ENCODE measurements at places on chromosomes 7 and 10.
A peak's percentile ranks its signal among the peaks of the same experiment; 100 is the strongest.

DNA sequence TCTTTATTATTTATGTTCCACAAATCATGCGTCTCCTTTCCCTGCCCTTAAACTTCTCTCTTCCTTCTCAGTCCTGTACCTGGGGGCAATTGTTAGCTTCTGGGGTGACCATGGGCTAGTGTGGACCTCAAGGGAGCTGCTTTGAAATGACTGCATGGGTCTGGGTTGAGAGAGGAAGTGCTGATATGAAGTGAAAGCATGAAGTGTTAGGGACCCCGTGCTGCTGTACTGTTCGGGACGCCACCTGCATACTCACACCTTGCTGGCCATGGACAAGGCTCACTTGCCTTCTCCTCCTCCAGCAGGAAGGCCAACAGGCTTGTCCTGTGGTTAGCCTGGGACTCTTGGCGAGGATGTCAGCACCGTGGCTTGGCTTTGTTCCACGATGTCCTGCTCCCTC is 56.7 kb downstream of the MTPN start:
- no peak for DNase-seq

GRCh38 chr10:51371743-51372142 is 297.5 kb downstream of the PRKG1 start:
- peak; percentile 16 for DNase-seq

- no peak for DNase-seq
Observed at GRCh38 chr10:53256623-53257022, 484.0 kb upstream of the MBL2 start.

DNA sequence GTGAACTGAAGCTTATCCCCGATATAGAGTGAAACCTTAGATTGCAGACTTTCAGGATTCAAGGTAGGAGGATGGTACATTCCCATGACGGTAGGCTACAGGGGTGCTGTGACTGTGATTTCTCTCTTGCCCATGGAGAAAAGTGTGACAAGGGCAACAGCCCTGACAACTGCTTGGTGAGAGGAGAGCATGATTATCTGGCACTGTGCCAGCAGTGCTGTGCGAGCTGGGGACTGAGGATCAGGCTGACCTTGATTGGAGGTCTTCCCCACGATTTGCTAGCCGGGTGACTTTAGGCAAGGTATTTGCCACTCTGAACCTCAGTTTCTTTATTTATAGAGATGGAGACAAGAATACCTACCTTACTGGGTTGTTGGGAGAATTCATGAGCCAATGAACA is 229.5 kb downstream of the PTEN start:
- no peak for DNase-seq

DNA sequence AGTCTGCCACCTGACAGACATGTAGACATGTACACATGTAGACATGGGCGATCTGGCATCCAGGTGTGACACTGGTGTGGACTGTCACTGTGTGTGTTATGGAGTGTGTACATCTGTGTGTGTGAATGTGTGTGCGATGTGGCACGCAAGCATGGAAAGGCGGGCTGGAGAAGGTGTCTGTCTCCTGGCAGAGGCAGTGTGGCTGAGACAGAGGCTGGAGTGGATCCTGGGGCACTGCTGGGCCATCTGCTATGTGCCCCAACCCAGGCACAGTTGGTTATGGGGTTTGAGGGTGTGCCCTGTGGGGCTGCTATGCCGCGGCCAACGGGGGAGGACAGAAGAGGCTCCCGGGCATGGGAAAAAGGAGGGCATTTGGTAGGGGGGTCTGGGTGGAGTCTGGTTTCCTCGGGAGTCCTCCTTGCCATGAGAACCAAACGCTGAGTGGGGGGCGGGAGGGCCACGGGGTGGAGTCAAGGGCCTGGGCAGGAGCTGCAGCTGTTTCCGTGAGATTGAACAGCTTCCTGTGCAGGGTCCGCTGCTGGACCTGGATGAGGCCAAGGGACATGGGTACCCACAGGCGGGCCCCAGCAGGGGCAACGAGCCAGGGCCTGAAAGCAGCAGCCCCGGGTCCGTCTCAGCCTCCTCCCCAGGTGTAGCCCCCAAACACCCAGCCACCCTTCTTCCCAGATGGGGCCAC is 1.3 kb downstream of the ELN start:
- DNase-seq: no peak

GRCh38 chr10:15754937-15755336 is 35.2 kb upstream of the ITGA8 start:
- DNase-seq: no peak

DNA sequence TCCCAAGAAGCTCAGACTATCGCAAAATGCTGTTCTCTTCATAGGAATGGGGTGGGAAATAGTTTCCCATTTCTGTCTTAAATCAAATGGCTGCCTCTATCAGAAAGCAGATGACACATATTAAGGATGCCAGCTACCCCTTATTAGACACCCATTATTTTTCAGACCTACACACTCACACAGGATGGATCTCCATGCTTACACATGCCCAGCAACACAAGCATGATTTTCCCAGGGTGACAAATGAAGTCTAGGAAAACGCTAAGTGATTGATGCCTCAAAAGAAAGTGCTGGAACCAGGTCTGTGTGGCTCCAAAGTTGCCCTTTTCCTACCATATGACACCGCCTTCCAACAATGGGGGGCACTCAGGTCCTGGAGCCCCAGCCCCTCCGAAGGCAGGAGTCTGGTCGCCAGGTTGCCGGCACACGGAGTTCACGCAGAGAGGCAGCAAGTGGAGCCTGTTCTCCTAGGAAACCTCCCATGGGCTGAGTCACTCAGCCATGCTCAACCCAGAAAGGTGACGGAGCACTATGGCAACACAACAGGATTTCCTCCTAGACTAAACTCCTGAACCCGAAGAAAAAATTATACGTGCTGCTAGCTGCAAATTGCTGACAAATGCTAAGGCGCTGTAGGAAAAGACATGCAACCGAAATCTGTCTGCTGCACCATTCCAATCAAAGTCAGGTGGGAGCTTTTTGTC is 19.8 kb downstream of the VOPP1 start:
- DNase-seq: no peak

- DNase-seq: no peak
Observed at GRCh38 chr10:112803961-112804401, 146.1 kb upstream of the TCF7L2 start.

DNA sequence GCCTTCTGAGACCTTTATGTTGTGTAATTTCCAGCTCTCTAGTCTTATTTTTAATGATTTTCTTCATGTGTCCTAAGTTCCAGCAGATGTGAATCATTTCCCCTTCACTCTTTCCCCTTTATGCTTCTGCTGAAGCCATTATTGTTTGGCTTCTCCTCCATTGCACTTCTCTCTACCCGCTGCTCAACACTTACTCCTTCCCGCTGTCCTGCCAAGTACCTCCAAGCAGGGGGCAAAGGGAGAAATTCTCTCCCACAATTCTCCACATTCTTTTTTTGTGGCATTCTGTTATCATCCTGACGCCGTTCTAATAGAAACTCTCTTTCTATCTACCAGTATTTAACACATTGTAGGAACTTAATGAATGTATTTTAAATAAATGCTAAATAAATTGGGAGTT is 388.9 kb upstream of the TPK1 start:
- no peak for DNase-seq

DNA sequence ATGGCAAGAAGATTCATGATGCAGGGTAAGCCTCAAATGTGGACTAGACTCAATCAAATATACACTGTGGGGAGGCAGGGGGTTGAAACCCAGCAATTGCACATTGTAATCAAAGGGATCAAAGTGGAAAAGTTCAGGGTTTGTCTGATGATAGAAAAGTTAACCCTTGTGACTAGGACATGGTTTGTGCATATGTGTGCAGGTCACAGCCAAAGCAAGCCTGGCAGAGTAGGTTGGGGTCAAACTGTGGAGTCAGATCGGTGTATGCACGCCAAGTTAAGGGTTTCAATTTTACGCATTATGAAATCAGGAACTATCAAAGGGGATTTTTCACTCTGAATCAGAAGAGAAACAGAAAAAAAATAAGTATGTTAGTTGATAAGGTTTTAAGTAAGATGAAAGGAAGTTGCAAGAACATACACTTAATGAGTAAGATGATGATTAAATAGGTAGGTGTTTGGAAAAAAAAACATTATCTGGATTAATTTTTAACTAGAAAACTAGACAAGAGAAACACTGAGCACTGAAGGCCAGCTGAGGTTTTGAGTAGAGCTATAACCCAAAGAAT is 188.3 kb downstream of the DGKB start:
- no peak for DNase-seq

DNA sequence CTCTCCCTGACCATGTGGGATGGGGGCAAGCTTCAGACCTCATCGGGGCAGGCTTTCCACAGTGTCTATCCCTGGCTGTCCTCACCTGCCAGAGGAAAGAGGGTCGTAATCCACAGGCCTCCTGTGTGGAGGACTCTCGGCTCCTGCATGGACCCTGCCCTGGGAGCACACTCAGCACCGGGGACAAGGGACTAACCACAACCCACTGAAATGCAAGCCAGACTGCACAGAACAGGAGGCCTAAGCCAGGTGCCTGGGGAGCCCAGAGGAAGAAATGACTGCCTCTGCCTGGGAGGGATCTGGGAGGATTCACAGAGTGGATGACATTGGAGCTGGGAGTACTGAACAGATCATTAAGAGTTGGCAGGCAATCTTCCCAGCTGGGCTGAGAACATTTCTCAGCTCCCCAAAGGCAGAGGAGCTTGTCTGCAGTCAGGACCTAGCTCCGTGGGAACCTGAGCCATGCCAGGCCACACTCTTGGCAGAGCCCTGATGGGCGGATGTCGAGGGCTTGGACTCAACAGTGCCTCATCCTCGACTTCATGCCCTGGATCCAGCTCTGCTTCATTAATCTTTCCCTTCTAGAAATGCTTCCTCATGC is 213.4 kb downstream of the USP6NL start:
- DNase-seq: peak; percentile 33

- no peak for DNase-seq
Observed at GRCh38 chr10:62831346-62831745, 15.2 kb upstream of the EGR2 start.

- no peak for DNase-seq
Observed at GRCh38 chr7:142784096-142784495, 13.3 kb downstream of the PRSS2 start.

DNA sequence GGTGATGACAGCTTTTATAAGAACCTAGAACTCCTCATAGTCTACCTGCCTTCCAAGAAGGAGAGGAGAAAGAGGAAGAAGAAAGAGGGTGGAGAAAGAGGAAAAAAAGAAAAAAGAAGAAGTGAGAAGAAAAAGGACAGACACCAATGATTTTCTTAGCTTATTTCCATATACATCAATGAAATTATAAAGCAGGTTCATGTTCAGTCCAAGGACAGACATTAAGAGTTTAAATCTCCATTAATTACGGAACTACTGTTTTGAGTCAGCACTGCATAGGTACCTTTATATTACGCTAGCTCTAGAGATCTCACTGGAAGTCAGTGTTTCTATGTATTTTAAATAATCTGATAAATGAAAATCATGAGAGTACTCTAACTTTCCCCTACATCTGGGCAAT is 309.0 kb upstream of the HGF start:
- DNase-seq: no peak

DNA sequence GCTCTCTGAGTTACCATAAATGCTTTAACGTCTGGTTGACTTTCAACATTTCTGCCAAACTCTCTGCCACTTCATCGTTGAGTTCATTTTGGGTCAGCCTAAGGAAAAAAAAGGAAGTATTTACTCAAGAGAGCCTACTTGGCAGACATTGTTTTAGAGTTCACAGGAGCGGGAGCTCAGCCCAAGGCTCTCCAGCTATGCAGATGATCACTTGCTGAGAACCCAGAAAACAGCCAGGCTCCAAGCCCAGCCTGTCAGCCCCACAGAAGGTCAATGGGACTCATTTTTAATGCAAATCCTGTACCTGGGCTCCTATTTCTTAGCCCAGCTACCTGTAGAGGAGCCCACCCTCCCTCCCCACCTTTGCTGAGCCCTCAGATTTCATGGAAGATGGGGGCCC is 45.5 kb downstream of the NOD1 start:
- peak; percentile 90 for DNase-seq

DNA sequence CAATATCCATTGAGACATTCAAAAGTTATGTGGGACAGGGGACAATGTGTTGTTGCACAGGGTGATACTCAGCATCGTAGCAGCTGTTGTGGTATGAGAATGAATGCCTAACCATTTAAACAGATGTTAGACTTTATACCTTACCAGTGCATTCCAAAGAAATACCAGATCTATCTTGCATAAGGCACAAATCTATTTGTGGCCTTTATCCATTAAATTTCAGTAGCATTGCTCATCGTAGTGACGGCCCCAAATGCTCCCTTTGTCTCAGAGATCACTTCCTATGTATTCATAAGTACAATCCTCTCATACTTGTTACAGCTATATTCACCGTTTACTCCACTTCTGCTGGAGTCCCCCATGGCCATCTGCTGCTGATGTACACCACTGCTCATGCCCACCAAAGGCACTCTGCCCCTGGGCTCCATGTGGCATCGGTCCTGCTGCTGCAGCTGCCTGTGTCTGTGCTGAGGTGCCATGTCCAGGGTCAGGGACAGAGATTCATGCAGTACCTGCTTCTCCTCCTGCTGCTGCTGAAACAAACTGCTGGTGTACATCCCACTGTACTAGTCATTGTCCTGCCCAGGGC is 96.3 kb downstream of the CPED1 start:
- peak; percentile 94 for DNase-seq

- DNase-seq: peak; percentile 88
Observed at GRCh38 chr7:47763063-47763974, 181.4 kb upstream of the TNS3 start.

- DNase-seq: no peak
Observed at GRCh38 chr7:45052011-45052410, 36.8 kb downstream of the NACAD start.

- peak; percentile 2 for DNase-seq
Observed at GRCh38 chr7:14340393-14341074, 351.1 kb upstream of the ETV1 start.

DNA sequence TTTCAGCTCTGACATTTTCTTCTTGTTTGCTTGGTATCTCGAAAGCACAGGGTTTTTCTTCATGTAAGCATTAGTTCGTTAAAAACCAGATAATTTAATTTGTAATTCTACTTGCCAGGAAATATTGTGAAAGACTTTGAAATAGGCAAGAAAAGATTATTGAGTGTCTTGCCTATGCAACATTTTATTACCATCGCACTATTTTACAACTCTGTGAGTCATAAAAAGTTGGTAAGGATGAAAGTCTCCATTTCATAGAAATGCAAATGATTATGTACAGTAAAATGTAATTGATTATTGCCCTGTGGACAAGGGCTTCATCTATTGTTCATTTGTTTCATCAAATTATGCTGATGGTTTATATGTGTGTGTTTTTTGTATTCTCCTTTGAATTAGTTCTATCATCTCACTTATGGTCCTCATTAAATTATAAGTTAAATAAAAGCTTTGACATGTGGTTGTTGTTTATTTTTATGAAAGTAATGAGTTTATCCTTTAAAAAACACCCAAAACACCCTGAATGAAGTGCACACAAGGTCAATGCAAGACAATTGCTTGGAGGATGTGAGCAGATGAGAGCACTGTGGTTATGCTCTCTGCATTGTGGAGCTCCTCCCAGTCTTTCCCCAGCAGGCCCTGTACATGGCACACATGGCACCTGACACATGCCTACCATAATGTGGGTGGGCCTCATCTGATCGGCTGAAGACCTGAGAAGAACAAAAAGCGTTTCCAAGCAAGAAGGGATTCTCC is 230.8 kb downstream of the CXCL12 start:
- DNase-seq: peak; percentile 54

GRCh38 chr7:106589198-106589879 is 71.6 kb downstream of the CCDC71L start:
- no peak for DNase-seq
